ENCODE measurements at places on chromosomes 5 and 9. TPM values are rescaled to one million over a fixed set of nuclear protein-coding genes. Genes with fewer than 3 reads are reported as not detected.

The FOXD4L3 gene
- total RNA-seq, result not detected

The PCDHGA2 gene
- total RNA-seq, result 13.5 TPM

The TMEM161B gene
- total RNA-seq, result 28.6 TPM

The TNC gene
- 28.6 TPM for total RNA-seq

The WDR38 gene
- total RNA-seq, result not detected

The SLC25A2 gene
- total RNA-seq, result 1.4 TPM

The ARL14EPL gene
- not detected for total RNA-seq

The CARTPT gene
- not detected for total RNA-seq

The FAM81B gene
- total RNA-seq, result not detected

The CDH12 gene
- not detected for total RNA-seq

The FAT2 gene
- 0.40 TPM for total RNA-seq

The PPP2CA gene
- total RNA-seq, result 100 TPM

The RNF183 gene
- total RNA-seq, result not detected

The HTR1A gene
- not detected for total RNA-seq

The TRIM7 gene
- 3.2 TPM for total RNA-seq

The GBGT1 gene
- total RNA-seq, result 23.2 TPM

The TUSC1 gene
- 11.4 TPM for total RNA-seq

The CATSPER3 gene
- 0.80 TPM for total RNA-seq

The OBP2B gene
- total RNA-seq, result not detected

The IRX4 gene
- total RNA-seq, result not detected

The TMEFF1 gene
- total RNA-seq, result 1.5 TPM

The GKAP1 gene
- 11.5 TPM for total RNA-seq

The TERT gene
- 0.85 TPM for total RNA-seq

The ASPN gene
- 14.4 TPM for total RNA-seq

The DDX4 gene
- total RNA-seq, result not detected

The KIAA0825 gene
- 5.6 TPM for total RNA-seq

The DND1 gene
- total RNA-seq, result 1.4 TPM

The PNPLA7 gene
- total RNA-seq, result 18.3 TPM

The ANKRD18A gene
- 3.9 TPM for total RNA-seq

The RNF208 gene
- 10.6 TPM for total RNA-seq

The TMC1 gene
- 0.36 TPM for total RNA-seq

The ZFYVE16 gene
- 68.4 TPM for total RNA-seq

The DNAH5 gene
- total RNA-seq, result 0.58 TPM

The ARL10 gene
- 29.2 TPM for total RNA-seq

The TLN1 gene
- 411 TPM for total RNA-seq

The ANKRD31 gene
- 0.53 TPM for total RNA-seq

The CSNK1G3 gene
- 64.6 TPM for total RNA-seq

The LPAR1 gene
- 170 TPM for total RNA-seq

The HRCT1 gene
- total RNA-seq, result 4.5 TPM

The AIF1L gene
- 92.1 TPM for total RNA-seq

The PRR7 gene
- total RNA-seq, result 8.2 TPM

The DDX31 gene
- 15.1 TPM for total RNA-seq

The PSAT1 gene
- total RNA-seq, result 17.0 TPM

The GPRIN1 gene
- total RNA-seq, result 0.53 TPM

The NR4A3 gene
- 42.2 TPM for total RNA-seq

The BAAT gene
- not detected for total RNA-seq

The ATOSB gene
- total RNA-seq, result 15.9 TPM

The FCN2 gene
- not detected for total RNA-seq

The PAPPA gene
- total RNA-seq, result 3.3 TPM

The FAM151B gene
- 3.9 TPM for total RNA-seq

The CD274 gene
- total RNA-seq, result 4.7 TPM

The TRIM36 gene
- total RNA-seq, result 3.7 TPM

The AP3B1 gene
- total RNA-seq, result 43.7 TPM

The ANXA2R gene
- total RNA-seq, result 5.7 TPM

The GAPT gene
- total RNA-seq, result 2.9 TPM

The FGFR4 gene
- total RNA-seq, result 1.4 TPM

The ACTBL2 gene
- not detected for total RNA-seq

The C7 gene
- 37.4 TPM for total RNA-seq

Data from sciatic nerve (tissue), 2 donors.